ENCODE measurements at places on chromosomes 6 and 20.

DNA sequence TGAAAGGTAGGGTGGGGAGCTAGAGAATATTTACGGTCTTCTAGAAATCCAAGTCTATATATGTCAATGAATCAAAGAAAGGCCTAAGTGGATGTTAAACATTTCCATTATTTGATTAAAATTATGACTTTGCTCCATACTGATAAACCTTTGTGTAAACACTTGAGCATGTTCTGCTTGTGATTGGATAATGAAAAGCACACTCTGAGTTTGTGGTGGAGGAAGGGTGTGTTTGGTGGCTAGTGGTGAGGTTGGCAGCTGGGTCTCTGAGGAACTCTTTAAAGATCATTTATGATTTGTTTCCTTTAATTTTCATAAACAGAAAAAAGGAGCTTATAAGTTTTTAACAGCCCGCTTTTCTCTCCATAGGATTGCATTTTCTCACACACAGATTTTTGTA is 84.7 kb downstream of the RFPL4B start:
- no peak for DNase-seq

- DNase-seq = no peak
Observed at GRCh38 chr20:35191419-35192117, 19.7 kb downstream of the PROCR start.

DNA sequence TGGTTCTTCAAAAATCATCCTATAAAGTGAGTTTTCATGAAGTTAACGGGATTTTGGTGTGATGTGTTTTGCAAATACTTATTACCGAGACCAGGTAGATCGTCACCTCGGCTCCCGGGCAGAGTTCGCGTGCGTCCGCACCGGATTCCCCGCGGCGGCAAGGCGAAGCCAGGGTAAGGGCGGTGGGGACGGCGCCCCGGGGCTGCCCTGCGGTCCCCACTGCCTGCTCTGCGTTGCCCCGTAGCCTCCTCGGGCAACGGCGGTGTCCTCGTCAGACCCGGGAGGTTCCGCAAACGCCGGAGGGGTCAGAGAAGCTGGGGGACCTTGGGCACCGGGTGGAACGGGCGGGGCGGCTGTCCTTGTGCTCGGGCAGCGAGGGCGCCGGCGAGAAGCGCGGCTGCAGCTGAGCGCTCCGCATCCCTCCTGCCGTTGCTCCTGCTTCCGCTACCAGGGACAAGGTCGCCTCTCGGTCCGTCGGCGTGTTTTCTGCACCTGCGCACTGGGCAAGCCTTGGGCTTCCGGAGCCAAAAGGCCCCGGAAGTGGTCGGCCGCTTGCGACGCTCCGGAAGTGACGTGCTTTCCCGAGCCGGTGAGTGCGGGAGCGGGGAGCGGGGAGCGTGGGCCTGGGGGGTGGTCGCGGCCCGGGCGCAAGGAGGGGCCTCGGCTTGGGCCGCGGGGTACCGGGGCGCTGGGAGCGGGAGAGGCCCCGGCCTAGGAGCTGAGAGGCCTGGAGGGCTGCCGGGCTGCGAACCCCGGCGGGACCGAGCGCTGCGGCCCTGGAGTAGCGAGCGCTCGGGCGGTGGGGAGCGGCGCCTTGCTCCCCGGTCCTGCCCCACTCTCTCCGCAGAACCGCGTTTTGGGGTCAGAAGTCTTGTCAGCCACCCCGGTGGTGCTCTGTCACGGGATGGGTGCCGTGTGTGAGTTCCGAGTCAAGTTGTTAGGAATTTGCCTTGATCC is at the start of gene MTG2:
MTG2 (plus strand) TSS at position 560 of the 957 bp plus-strand sequence. CDS start 10,393 bp downstream, outside the sequence.
- DNase-seq = peak; percentile 89

DNA sequence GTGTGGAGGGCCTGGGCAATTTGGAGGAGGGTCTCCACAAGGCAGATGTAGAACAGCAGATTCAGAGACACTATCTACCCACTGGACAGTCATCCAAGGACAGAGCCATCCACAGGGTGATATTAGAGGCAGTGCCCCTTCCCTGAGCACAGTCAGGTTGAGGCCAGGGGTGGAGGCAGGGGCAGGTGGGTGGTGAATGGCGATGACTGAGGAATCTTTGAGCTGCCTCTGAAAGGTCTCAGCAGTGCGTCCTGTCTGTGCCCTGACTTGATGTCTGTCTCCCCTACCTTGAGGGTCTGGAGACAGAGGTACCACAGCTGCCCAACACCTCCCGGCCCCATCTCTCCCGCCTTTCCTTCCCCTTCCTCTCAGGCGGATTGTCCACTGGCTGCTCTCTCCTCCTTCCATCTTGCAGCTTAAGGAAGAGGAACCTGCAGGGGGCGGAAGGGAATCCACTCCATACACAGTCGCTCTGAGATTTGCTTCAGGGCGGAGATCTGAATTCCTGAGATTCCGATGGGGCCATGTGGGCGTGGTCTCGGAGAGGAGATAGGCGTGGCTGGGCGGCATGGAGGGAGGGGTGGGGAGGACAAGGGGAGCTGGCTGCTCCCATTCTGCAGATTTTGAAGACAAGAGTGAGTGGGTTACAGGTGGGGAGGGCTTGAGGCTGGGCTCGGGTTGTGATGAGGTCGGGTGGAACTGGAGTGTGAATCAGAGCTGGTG is 1.7 kb downstream of the MUCL3 start:
- DNase-seq = no peak

DNA sequence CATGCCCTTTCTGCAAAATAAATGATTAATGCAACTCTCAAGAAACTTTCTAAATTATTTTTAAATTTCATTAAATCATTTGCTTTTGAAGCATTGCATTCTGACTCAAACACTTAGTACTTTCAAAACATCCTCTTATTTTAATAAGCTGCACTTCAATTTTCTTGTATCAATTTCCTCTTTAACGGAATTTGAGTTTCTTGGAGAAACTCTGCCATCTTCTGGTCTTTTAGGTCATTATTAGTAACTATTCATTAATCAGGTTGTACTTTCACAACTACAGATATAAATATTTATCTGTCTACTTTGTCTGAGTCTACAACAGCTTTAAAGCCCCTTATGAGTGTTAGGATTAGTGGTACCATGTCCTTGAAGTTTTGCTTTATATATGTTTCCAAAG is 30.2 kb downstream of the TMX4 start:
- DNase-seq = no peak

- no peak for DNase-seq
Observed at GRCh38 chr6:5094327-5094726, 9.2 kb downstream of the PPP1R3G start.

DNA sequence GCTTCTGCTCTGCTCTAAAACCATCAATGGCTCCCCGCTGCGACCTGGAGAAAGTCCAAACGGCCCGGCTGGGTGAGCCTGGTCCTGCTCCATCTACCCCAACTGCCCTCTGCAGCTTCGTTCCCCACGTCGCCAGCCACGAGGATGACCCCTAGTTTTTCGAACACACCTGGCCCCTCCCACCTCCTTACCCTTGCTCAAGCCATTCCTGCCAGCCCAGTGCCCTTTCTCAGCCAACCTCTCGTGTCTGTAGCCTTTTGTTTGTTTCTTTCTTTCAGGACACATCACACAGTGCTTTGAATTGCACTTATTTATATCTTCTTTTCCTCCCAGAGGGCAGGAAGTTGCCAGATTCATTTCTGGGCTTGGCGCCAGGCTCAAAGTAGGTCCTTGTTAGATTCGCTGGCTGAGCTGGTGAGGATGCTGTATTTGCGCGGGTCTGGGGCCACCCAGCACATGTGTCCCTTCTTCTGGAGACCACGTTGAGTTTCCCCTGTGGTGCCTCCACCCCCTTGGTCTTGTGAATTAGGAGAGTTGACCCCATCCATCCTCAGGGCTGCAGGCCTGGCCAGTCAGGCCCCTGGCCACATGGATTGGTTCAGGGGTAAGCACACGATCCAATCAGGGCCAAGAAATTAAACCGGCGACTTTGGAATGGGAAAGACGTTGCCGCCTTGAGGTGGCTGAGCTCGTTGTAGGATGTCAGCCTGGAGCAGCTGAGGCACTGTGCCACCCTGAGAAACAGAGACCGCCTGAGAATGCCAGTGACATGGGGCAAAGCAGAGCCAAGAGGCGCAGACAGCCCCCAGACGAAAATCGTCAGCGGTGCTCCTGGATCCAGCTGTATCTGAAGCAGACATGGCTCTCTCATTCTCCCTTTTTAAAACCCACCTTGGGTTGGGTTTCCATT is 156.0 kb downstream of the CEBPB start:
- no peak for DNase-seq

GRCh38 chr6:158031381-158032353 is 50.0 kb downstream of the SYNJ2 start:
- no peak for DNase-seq

DNA sequence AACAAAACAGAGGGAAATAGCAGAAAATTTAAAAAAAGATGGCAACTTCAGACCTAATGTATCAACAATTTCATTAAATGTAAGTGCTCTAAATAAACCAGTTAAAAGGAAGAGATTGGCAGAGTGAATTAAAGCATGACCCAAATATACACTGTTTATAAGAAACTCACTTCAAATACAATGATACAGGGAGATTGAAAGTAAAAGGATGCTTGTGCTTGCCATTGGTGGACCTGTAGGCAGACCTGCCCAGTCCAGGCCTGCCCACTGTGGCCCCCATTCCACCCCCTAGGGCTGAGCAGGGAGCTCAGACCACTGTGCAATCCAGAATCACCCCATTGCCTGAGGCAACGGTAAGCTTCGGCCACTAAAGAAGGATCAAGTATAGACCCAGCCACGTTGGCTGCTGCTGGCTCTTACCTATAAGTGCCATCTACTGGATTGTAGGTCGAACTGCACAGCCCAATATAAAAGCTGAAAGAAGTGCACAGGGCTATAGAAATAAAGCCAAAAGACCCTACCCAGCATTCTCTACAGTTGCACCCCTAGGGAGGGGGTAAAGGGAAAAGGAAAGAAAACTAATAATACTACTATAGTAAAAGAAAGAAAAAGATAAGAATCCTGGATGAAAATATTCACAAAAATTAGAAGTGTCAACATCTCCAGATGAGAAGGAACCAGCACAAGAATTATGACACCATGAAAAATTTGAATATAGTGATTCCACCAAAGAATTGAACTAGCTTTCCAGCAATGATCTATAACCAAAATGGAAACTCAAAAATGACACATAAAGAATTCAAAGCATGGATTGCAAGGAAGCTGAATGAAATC is 36.1 kb downstream of the PSMB1 start:
- peak; percentile 5 for DNase-seq

- no peak for DNase-seq
Observed at GRCh38 chr6:142857233-142857761, 87.7 kb downstream of the HIVEP2 start.

DNA sequence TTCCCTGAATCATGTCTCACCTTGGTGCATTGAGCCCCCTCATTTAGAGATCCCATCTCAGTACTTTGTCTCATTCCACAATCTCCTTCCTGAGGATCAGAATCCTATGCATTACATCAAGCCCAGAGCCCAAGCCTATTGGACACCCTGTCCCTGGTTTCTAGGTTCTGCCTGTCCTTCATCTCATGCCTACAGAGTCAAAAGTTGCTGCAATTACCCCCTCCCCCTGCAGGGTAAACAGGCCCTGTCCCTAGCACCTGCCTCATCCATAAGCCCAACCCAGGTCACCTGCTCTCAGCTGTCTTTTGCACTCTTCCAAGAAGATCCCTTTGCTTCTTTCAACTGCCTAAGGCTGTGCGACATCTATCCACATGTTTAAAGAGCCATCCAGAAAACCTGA is 93.9 kb downstream of the SPTLC3 start:
- no peak for DNase-seq

GRCh38 chr20:45064812-45065211 is 36.1 kb downstream of the KCNS1 start:
- DNase-seq = no peak

GRCh38 chr6:121344539-121344938 is 10.3 kb upstream of the TBC1D32 start:
- DNase-seq = no peak

GRCh38 chr6:69706724-69707123 is 90.1 kb downstream of the LMBRD1 start:
- DNase-seq = no peak

- no peak for DNase-seq
Observed at GRCh38 chr20:46343348-46343974, 35.2 kb upstream of the CDH22 start.

DNA sequence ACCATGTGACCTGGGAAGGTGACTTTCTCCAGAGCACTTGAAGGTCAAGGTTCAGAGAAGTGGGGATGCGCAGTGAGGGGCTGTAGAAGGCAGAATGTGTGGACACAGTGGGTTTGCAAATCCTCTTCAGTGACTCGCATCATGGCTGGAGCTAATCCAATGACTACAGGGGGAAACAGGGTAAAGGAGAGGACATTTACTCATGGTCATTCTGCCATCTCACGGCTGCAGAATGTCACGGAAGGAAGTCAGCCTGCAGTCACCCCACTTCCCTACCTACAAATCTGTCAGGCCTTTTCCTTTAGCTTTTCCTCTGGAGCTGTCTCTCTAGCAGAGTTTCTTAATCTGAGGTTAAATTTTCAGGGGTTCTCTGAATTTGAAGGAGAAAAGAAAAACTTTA is 337.6 kb downstream of the CDC5L start:
- DNase-seq = no peak

GRCh38 chr20:24620937-24621519 is 151.6 kb downstream of the SYNDIG1 start:
- no peak for DNase-seq

DNA sequence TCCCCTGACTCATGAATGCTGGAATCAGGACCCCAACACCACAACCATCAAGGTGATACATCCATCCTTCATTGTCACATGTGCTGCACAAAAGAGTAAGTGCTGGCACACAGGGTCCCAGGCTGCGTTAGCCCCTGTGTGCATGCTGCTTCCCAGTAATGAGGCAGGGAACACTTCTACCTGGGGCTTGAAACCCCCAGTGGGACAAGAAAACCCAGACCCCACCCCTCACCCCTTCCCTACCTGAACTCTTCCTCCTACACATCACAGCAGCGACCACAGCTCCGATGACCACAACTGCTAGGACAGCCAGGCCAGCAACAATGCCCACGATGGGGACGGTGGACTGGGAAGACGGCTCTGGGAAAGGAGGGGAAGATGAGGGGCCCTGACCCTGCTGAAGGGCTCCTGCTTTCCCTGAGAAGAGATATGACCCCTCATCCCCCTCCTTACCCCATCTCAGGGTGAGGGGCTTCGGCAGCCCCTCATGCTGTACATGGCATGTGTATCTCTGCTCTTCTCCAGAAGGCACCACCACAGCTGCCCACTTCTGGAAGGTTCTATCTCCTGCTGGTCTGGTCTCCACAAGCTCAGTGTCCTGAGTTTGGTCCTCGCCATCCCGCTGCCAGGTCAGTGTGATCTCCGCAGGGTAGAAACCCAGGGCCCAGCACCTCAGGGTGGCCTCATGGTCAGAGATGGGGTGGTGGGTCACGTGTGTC is 2.0 kb downstream of the HLA-B start:
- DNase-seq = no peak

DNA sequence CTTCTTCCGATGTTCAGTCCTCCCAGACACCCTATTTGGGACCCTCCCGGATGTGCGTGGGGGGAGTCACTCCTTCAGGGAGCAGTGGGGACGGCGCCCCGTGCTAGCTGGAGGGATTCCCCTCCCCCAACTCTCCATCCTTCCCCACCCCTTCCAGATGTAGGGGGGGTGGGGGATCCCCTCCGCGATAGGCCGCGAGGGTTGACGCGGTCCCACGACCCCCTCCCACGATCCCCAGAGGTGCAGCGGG is 548 bp downstream of the GNL1 start:
- DNase-seq = no peak

GRCh38 chr6:121847806-121848522 is 412.5 kb downstream of the GJA1 start:
- no peak for DNase-seq

- DNase-seq = no peak
Observed at GRCh38 chr6:11231564-11232192, 790 bp downstream of the NEDD9 start.

- DNase-seq = no peak
Observed at GRCh38 chr6:114428341-114428740, 85.5 kb upstream of the HS3ST5 start.
